ENCODE measurements at places on chromosomes 2 and 18.

DNA sequence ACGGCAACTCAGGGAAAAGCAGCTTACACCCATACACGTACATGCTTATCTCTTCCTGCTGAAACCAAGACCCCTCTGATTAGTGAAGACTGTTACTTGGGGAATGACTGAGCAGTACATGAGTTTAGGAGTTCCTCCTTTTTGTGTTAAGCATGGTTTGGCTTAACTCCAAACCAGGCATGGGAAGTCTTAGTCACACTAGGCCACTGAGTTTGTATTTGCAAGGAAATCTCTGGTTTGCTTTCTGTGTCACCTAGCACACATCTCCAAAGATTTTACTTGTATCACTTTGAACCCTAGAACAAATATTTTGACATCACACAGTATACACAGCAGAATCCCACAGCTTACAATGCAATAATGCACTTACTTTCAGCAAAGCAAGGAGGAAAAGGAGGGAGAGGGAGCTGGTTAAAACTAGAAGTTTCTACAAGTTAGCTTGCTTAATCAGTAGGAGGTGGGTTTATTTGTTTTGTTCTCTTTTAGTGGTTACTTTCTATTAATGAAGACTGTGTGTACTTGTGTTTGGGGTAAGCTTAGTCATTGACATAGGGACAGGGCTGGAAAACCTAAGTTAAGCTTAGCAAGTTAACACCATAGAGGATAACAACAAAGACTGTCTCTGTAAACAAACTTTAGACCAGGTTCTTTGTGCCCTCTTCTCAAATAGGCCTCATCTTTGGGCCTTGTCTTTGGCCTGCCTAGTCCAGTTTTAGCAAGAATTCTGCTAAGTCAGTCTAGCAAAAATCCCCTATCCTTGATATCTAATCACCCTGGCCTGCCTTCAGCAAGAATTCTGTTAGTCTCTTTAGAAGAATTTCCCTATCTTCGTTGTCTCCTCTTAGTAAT is 219.4 kb downstream of the MREG start:
- DNase-seq: peak; percentile 96

DNA sequence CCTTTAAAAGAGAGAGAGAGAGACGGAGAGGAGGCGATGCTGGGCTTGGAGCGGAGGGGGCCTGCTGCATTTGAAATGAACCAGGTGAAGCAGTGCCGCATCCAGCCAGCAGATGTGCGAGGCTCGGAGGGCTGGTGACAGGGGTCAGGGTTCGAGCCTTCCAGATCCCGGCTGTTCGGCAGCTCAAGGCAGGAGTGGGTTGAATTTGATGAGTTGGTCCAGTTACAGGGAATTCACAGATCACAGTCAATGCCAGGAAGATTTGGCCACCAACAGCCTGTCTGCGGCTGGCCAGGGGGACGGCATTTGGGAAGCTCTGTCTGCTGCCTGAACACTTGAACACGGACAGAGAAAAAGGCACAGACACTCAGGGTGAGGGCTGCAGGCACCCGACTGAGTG is 48.6 kb downstream of the PTGR3 start:
- no peak for DNase-seq

DNA sequence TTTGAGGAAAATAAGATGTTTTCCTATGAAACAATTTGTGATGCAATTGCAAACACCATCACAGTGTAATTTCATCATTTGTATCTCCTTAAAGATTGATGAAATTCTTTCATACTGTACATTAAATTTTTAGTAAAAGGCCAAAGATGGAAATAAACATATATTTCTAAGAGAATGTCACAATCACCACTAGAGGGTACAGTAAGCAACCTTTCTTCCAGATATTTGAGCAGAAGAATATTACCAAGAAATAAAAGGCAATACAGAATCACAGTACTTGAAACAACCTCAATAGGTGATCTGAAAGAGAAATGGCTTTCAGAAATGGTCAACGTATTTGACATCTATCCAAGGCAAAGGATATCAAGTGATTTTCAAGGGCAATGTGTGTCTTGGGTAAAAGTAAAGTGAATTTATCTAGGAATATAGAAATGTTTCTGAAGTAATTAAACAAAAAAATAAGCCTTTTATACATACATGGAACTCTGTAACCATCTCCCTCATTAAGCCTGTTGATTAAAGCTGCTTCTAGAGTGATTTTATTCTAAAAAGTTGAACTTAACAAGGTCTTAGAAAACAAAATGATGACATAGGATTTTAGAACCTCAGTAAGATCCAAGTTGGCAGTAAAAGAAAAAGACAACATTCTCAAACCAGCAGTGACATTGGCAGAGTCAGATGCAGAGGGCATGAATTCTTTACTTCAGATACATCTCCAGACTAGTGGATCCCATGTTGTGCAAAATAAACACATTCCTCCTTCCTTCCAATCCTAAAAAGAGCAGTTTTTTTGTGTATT is 90.3 kb upstream of the SESTD1 start:
- peak; percentile 10 for DNase-seq

- DNase-seq: peak; percentile 52
These were observed 30.2 kb downstream of the LONRF2 start for GRCh38 chr2:100292022-100292580.

GRCh38 chr2:224638301-224638823 is 53.2 kb upstream of the CUL3 start:
- no peak for DNase-seq

- DNase-seq: peak; percentile 1
These were observed 425.7 kb downstream of the SETBP1 start for GRCh38 chr18:45106331-45106774.

GRCh38 chr2:100630473-100630977 is 67.7 kb downstream of the PDCL3 start:
- no peak for DNase-seq

DNA sequence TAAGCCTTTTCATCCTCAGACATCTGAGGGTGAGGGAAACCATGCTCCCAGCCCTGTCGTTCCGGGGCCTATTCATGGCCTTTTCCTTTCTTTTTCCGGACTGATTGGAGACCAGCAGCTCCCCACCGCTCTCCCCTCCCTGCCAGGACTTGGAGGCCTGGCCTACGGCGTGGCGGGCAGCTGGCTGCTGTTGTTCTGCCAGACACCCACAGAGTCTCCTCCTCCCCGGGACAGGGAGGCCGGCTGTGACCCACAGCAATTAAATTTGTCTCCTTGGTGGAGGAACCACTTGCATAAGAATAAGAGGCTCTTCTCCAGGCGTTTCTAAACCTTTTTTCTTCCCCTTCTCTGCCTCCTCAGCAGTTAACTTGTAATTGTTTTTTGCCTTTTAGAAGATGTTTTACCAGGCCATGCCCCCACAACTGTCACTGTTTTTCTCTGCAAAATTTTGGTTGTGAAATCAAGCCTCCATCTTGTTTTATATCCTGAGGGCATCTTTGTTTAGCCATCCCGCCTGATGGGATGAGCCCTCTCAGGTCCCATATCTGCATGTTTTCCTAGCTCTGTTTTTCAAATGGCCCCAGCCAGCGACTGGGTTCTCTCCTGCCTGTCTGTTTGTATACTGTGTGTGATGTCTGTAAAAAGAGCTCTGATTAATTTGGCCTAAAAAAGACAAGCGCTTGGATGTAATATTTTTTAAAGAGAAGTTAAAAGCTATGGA is 1060.0 kb upstream of the DDX18 start:
- DNase-seq: no peak

DNA sequence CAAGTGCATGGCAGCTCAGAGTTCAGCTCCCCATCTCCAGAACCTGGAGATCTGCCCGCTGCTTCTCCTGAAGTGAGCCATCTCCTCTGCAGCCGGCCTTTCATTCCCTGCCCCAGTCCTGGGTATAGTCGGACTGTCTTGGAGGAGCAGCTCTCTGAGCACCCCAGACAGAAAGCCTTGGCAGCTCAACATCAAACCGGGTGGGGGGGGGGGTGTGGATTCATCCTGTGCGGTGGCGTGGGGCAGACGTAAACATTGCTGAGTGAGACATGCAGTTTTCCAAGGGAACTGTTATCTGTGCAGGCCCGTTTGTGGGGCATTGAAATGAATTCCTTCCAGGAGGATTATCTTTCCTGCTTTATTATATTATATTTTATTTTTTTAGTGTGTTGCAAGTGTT is 125.9 kb upstream of the MYCN start:
- DNase-seq: no peak

GRCh38 chr2:126783341-126783740 is 115.3 kb upstream of the TEX51 start:
- DNase-seq: no peak

GRCh38 chr2:112782234-112782799 is 2.0 kb downstream of the IL1A start:
- DNase-seq: no peak

DNA sequence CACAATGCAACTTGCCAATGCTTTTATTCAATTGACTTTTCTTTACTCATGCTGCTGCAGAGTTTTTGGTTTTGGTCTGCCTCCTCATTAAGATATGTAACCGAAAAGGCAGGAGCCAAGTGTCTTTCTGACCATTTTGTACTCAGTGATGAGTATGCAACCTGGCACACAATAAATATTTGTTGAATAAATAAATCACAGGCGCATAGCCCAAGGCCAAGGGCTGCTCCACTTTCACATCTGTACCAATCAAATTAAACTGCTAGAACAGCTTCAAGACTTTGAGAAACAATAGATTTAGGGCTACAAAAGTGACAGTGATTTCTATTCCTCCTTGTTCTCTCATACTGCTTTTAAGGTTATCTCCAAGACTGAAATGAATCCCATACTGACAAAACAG is 828.2 kb downstream of the RNF144A start:
- no peak for DNase-seq

DNA sequence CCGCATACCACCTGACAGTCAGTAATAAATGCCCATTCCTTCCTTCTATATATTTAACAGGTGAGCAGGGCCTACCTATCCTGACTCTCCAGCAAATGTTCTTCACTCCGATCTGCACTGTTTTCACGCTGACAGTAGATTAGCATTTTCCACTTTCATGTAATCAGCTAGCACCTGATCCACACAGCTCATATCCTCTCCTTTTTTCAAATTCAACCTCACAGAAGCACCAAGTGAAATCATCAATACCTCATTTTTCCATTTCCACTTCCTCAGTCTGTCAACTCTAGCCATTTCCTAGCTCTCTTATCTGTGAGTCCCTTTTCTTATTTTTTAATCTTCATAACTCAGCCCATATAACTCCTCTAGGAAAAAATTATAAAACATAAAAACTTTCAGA is 402.8 kb downstream of the ZEB2 start:
- no peak for DNase-seq

- no peak for DNase-seq
These were observed 11.6 kb downstream of the BMPR2 start for GRCh38 chr2:202387608-202388342.

DNA sequence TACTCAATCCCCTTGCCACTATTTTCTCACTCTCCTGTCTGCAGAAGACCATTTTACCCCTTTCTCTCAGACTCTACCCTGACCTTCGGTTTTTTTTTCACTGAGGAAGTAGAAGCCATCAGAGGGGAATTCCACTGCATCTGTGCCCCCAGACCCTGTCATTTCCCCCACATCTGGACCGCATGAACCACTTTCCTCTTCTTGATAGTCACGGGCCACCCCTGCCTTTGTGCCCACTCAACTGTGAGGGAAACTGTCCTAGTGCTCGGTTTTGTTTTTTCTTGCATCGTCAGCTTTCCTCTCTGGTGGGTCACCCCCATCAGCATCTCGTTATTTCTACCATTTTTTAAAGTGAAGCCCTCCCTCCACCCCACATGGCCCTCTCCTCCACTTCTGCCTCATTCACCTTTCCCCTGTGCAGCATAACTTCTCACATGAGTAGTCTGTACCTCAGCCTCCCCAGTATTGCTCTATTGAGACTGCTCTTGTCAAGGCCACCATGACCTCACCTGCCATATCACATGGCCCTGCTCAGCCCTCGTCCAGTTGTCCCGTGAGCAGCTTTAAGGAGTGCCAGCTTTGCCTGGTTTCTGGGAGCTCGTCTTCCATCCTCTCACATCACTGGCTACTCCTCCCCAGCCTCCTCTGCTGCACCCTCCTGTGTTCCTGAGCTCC is 32.4 kb downstream of the TMEM87B start:
- DNase-seq: no peak

- DNase-seq: no peak
These were observed 28.2 kb upstream of the DNMT3A start for GRCh38 chr2:25369876-25370275.

GRCh38 chr2:99140056-99140859 is 1.2 kb upstream of the C2orf15 start:
- no peak for DNase-seq

GRCh38 chr2:158458617-158458920 is 1.8 kb downstream of the PKP4 start:
- DNase-seq: peak; percentile 13

GRCh38 chr2:27324720-27325119 is 1.8 kb upstream of the MPV17 start:
- no peak for DNase-seq

- DNase-seq: no peak
These were observed 265.4 kb upstream of the DLGAP1 start for GRCh38 chr18:4720518-4720917.

GRCh38 chr2:227020416-227020815 is 143.6 kb downstream of the COL4A4 start:
- no peak for DNase-seq

- DNase-seq: no peak
These were observed 25.1 kb downstream of the NOL10 start for GRCh38 chr2:10664652-10665051.

DNA sequence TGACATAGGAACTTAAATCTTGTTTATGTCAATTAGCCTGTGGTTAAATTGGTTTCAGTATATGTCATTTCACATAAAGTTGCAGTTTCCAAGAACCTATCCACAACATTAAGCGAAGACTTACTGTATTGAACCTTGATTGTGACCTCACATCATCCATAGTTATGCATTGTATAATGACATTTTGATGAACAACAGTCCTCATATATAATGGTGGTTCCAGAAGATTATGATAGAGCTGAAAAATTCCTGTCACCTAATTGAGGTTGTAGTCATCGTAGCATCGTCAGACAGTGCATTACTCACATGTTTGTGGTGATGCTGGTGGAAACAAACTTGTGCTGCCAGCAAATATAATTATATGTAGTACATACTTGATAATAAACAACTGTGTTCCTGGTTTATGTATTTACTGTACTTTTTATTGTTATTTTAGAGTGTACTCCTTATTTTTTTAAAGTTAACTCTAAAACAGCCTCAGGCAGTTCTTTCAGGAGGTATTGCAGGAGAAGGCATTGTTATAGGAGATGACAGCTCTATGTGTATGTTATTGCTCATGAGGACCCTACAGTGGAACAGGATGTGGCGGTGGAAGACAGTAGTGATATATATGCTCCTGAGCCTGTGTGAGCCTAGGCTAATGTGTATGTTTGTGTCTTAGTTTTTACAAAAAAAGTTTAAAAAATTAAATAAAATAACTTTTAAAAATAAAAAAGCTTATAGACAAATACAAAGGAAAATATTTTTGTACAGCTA is 56.6 kb downstream of the UBE2E3 start:
- DNase-seq: peak; percentile 57
